ENCODE measurements at places on chromosomes 1 and 21. TPM values are rescaled to one million over a fixed set of nuclear protein-coding genes. Genes with fewer than 3 reads are reported as not detected.

- peaks cover 24% of the 10 kb centered on the region for H3K27me3 ChIP-seq
- peaks cover 4% of the 10 kb centered on the region for H3K4me1 ChIP-seq
- DNase-seq = no peak
- no peak overlapping the region for H3K4me3 ChIP-seq
- H3K36me3 ChIP-seq = no peaks in the 10 kb centered on the region
- H3K27ac ChIP-seq = no peak overlapping the region
Measured at GRCh38 chr1:65827346-65827745, 34.7 kb downstream of the PDE4B start.

GRCh38 chr21:41283211-41283818 lies 33.3 kb upstream of the FAM3B start:
- DNase-seq = peak; percentile 52
- peaks cover 16% of the 10 kb centered on the region for H3K27me3 ChIP-seq
- no peak overlapping the region for H3K27ac ChIP-seq
- H3K4me3 ChIP-seq = no peak overlapping the region
- H3K4me1 ChIP-seq = no peaks in the 10 kb centered on the region
- no peaks in the 10 kb centered on the region for H3K36me3 ChIP-seq

DNA sequence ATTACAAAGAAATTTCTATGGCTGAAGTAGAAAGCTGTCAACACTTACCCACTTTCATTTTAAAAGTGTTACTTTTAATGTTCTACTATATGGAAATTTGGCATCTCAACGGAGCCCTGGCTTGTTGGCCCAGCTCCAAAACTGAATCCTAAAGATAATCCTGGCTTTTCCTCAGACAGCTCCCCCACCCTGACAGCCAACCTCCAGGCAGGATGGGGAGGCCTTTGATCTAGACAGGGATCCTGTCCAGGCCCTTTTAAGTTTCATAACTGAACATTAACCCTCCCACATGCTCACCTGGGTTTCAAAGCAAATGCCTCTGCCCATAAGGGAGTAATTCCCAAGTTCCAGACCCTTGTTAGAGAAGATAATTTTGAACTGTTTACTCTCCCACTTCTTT lies 99.3 kb upstream of the RALGPS2 start:
- H3K27ac ChIP-seq = no peak overlapping the region
- H3K4me3 ChIP-seq = no peak overlapping the region
- DNase-seq = no peak
- H3K27me3 ChIP-seq = peaks cover 3% of the 10 kb centered on the region
- H3K36me3 ChIP-seq = no peaks in the 10 kb centered on the region

DNA sequence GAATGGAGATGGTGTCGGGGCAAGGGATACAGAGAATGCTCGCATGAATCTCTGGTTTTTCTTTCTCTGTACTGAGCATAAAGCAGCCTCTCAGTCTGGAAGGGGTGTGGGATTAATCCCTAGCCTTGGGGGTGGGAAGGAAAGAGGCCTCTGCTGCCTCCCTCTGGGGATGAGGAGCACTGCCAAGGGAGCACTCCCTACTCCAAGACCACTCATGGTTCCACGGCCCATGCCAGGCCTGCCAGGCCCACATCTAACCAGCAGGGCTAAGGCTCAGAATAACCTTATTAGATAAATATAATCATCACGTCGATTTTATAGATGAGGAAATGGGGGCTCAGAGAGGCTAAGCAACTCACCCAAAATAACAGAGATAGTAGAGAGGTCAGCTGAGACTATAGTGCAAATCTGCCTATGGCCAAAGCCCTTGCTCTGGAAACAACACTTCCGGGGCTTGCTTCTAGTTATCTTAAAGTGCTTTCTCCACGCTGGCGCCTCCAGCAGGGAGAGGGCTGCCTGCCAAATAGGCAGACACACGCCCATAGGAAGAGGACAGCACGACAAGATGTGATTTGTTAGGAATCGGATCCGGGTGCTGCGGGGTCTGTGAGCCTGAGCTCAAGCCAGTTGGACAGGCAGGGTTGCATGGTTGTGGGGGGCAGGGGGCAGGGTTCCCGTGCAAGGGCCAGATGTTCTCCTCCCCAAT lies 522 bp downstream of the TEX35 start:
- no peak for DNase-seq
- no peak overlapping the region for H3K27ac ChIP-seq
- H3K4me1 ChIP-seq = no peaks in the 10 kb centered on the region
- no peak overlapping the region for H3K4me3 ChIP-seq
- no peaks in the 10 kb centered on the region for H3K36me3 ChIP-seq

DNA sequence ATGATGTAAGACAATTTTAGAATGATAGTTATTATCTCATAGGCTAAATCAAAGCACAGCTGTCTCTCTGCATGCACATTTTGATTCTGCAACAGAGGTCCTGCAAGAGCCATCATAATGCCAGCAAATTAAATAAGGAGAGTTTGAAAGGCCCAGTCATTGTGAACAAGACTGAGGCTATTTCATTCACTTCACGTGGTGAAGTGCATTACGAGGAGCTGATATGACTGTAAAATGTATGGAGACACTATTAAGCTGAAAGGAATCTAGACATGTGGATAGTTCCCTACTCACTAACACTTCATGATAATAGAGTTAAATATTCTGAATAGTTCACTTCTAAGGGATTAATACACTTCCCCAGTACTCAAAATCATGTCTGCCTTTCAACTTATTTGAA lies 299.0 kb downstream of the SMYD3 start:
- no peak for DNase-seq
- no peaks in the 10 kb centered on the region for H3K4me1 ChIP-seq
- no peak overlapping the region for H3K27ac ChIP-seq
- H3K36me3 ChIP-seq = peaks cover 2% of the 10 kb centered on the region
- H3K27me3 ChIP-seq = no peaks in the 10 kb centered on the region

Gene NUDT4B
- total RNA-seq = 0.41 TPM

Measured in activated CD4-positive, alpha-beta T cell treated with anti-CD3 and anti-CD28 coated beads for 36 hours (primary cell).